ENCODE measurements at places on chromosomes 1 and 21.
A peak's percentile ranks its signal among the peaks of the same experiment; 100 is the strongest.

GRCh38 chr1:20621012-20621411, 12.2 kb upstream of the PINK1 start:
- DNase-seq = no peak

- DNase-seq = no peak
These were observed 9.9 kb upstream of the REN start for GRCh38 chr1:204176049-204176448.

DNA sequence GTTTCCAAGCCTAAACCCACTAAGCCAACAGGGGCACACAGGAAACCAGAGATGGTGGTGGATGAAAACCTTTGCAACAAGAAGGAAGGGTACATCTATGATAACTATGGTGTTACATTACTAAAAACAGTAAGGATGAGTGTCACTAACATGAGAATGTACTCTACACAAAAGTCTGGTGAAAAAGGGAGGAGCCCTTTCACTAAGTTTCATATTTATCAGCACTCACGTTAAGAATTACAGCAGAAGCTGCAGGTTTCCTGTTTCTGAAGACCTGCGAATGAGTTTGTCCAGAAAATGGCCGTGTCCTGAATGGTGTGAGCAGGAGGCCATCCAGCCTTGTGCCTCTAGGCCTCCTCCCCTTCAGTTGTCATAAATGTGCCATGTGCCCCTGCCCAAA, 17.8 kb downstream of the ABCG1 start:
- DNase-seq = no peak

- DNase-seq = peak; percentile 62
These were observed 2.9 kb downstream of the KRTCAP2 start for GRCh38 chr1:155170101-155170785.

DNA sequence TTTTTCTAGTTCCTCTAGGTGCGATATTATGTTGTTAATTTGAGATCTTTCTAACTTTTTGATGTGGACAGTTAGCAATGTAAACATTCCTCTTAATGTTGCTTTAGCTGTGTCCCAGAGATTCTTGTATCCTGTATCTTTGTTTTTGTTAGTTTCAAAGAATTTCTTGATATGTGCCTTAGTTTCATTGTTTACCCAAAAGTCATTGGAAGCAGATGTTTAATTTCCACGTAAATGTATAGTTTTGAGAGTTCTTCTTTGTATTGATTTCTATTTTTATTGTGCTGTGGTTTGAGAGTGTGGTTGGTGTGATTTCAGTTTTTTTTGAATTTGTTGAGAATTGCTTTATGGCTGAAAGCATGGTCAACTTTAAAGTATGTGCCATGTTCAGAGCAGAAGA, 319.4 kb downstream of the PTBP2 start:
- DNase-seq = no peak

DNA sequence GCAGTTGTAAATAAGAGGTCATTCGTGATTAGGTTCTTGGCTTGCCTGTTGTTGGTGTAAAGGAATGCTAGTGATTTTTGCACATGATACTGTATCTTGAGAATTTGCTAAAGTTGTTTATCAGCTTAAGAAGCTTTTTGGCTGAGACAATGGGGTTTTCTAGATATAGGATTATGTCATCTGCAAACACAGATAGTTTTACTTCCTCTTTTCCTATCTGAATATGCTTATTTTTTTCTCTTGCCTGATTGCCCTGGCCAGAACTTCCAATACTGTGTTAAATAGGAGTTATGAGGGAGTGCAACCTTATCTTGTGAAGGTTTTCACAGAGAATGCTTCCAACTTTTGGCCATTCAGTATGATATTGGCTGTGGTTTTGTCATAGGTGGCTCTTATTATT, 576.1 kb upstream of the RGS18 start:
- DNase-seq = no peak

GRCh38 chr1:205531191-205532025, 26.9 kb downstream of the CDK18 start:
- DNase-seq = no peak

DNA sequence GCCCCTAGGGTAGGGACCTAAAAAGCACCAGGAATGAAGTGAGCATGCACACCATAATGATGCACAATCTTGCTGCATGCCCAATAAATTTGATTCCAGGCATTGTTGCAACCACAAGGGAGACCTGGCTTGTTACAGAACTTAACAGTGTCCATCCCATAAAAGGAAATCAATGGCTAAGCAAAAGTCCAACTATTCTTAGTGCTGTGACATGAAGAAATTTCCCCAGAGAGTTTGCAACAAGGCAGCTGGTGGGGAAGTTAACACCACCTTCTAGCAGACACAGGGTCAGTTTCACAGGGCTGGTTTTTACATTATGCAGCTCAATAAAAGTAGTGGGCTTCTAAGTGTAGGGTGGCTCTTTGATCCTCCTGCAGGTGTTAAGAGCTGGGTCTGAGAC, 221.1 kb downstream of the KCNJ6 start:
- no peak for DNase-seq

DNA sequence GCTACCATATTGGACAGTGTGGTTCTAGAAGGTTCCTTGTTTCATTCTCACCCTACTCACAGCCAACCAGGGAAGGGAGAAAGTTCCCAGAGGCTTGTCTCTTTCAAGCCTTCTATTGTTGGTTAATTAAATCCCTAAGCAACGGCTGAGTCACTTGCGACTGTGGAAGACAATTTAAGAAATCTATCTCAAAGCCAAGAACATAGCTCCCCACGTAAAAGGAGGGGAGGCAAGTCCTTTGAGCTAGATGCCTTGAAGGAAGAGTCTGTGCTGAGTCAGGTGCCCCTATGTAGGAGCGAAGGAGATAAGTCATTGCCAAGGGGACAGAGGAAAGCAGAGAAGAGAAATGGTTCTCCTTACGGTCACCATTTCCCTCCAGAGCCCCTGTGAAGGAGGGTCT, 79.4 kb upstream of the PPP2R5A start:
- DNase-seq = no peak

Data from vagina (tissue), 2 donors.